ENCODE measurements at places on chromosomes 5 and 9.
A peak's percentile ranks its signal among the peaks of the same experiment; 100 is the strongest.

- DNase-seq: no peak
Measured at GRCh38 chr9:97830884-97831829, 21.9 kb upstream of the FOXE1 start.

DNA sequence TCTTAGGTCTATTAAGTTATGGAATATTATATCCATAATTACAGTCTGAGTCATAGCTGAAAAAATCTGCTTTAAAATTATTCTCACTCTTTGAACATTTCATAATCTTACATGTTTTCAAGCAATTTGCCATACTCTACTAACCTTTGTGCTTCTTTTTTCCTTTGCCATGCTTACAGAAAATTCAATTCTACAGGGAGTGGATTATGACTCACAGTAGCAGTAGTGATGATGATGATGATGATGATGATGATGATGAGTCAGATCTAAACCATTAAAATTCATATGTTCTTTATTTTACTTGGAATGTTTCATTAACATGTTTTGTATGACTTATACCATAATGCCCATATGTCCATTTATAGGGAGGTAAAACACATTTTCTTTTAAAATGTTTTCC lies 207.1 kb downstream of the VPS13A start:
- DNase-seq: peak; percentile 83

DNA sequence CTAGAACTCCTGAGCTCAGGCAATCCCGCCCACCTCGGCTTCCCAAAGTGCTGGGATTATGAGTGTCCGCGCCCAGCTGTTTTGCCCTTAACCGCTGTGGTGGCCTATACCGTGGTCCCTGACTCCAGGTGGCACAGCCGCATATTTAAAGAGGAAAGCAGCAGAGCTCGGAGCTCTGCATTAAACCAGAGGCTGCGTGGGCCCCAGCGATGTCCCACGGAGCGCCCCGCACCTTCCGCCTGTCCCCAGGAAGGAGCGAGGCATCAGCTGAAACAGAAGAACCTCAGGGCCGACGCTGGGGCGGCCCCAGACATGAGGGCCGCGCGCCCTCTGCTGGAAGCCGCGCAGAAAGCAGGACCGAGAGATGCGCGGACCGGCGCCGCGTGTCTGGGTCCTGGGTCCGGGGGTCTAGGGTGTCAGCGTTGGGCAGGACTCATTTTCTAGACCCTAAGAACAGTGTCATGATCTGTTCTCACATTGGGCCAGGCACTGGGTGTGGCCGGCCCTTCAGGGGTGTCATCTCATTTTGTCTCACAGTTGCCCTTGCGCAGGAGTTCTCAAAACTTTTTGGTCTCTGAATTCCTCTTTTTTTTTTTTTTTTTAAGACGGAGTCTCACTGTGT lies 37.7 kb downstream of the LAMC3 start:
- DNase-seq: peak; percentile 60

DNA sequence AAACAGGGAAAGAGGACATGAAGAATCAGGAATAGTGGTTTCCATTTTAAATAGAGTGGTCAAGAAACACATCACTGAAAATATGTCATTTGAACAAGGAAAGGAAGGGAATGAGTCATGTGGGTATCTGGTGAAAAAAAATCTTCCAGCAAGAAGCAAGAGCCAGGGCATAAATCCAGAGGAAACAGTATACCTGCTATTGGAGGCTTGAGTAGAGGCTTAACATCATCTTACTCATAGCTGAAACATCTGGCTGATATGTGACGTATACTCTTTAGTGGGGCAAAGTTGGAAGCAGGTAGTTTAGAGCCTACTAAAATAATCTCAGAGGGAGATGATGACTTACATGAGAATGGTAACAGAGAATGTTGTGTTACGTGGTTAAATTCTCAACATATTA lies 517.2 kb downstream of the CAAP1 start:
- DNase-seq: peak; percentile 72

GRCh38 chr9:88007291-88007650 lies 32.9 kb upstream of the CDK20 start:
- peak; percentile 33 for DNase-seq

- peak; percentile 20 for DNase-seq
Measured at GRCh38 chr5:68711293-68712200, 382.3 kb upstream of the SLC30A5 start.

GRCh38 chr9:123336449-123336848 lies 19.5 kb upstream of the CRB2 start:
- no peak for DNase-seq

- peak; percentile 83 for DNase-seq
Measured at GRCh38 chr5:135193213-135194125, 159.4 kb upstream of the PITX1 start.

DNA sequence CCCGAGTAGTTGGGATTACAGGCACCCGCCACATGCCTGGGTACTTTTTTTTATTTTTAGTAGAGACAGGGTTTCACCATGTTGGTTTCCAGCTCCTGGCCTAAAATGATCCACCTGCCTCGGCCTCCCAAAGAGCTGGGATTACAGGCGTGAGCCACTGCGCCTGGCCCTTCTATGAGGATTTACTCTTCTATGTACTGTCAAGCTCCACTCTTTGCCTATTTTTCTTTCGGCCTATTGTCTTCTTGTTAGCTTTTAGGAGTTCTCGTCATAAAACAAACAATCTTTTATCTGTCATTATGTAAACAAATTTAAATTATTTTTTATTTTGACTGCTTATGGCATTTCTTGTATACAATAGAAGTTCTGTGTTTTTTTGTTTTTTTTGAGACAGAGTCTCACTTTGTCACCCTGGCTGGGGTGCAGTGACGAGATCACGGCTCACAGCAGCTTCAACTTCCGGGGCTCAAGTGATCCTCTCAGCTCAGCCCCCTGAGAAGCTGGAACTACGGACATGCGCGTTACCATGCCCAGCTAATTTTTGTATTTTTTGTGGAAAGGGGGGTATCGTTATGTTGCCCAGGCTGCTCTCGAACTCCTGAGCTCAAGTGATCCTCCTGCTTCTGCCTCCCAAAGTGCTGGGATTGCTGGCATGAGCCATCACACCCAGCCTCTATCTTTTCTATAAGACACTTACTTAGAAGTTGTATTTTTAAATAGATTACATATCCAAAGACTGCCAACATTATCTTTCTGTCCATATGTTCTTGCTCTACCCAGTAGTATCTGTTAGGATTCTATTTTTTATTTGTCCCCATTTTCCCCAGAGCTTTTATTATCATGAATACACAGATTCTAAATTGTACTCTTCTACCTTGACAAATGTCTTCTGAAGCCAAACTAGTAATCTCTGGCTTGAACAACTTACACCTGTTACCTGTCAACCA lies 29.2 kb downstream of the CSNK1A1 start:
- DNase-seq: no peak

DNA sequence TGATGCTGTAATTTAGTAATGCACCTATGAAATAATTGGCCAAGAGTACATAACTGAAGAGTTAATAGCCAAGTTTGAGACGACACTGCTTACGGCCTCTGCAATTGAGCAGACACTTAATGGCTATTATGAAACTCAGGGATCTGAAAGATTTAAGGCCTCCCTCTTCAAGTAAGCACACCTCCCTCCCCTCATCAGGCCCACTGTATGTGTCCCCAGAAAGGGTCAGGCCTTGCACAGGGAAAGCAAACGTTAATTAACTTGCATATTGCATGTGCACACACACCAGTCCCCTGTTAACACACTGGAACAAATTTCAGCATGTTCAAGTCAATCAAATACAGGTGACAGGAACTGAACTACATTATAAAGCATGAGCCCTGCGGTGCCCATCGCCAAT lies 163.6 kb downstream of the SPOCK1 start:
- DNase-seq: no peak

GRCh38 chr9:71271602-71272001 lies 150.2 kb upstream of the TRPM3 start:
- no peak for DNase-seq

All from fibroblast of upper back skin (primary cell).